ENCODE measurements at places on chromosomes 4 and X. TPM values are rescaled to one million over a fixed set of nuclear protein-coding genes. Genes with fewer than 3 reads are reported as not detected.

The FBXL5 gene
- 62.6 TPM for total RNA-seq

The ARAF gene
- total RNA-seq, result 10.8 TPM

DNA sequence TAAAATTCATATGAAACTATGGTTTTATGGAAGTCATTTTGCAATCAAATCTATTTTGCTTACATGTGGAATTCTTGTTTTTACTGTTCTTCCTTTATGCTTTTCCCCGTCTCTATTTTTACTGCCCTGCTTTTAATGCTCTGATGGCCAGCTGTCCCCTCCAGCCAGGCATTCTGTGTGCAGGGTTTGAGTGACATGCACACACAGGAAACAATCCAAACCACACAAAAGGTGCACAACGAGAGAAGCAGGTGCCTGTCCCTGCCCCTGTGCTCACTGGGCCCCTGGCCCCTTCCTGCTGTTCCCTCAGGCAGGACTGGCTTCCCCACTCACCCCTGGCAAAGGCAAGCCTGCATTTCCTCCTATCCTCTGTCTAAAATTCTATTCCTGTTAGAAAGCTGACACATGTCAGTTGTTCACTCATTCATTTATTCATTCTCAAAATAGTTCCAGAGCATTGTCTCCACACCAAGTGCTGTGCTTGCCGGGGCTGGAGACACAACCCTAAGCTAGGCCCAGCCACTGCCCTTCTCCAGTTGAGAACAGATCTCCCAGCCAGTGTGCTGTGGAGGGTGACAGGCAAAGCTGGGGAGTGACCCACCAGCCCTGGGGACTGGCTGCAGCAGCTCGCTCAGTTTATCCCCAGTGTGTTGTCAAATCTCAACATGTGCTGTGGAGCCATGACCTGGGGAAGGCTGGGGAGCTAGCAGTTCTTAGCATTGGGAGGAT, 346.3 kb downstream of the FBXW7 start:
- H3K27ac ChIP-seq, result no peak overlapping the region
- H3K27me3 ChIP-seq, result peaks cover 4% of the 10 kb centered on the region
- H3K36me3 ChIP-seq, result no peaks in the 10 kb centered on the region
- no peak overlapping the region for H3K4me3 ChIP-seq
- no peaks in the 10 kb centered on the region for H3K4me1 ChIP-seq
- no peak for DNase-seq

The TMEM31 gene
- total RNA-seq, result not detected

- no peak overlapping the region for H3K4me3 ChIP-seq
- no peak for DNase-seq
- no peaks in the 10 kb centered on the region for H3K27me3 ChIP-seq
These were observed 10.0 kb downstream of the TXLNG start for GRCh38 chrX:16796298-16796697.

The RHOH gene
- not detected for total RNA-seq

- H3K27me3 ChIP-seq, result no peaks in the 10 kb centered on the region
- peak overlapping the region; percentile 73 for H3K4me3 ChIP-seq
- no peaks in the 10 kb centered on the region for H3K4me1 ChIP-seq
- H3K36me3 ChIP-seq, result peaks cover 3% of the 10 kb centered on the region
These were observed 307 bp downstream of the ATG4A start for GRCh38 chrX:108091878-108092291.

DNA sequence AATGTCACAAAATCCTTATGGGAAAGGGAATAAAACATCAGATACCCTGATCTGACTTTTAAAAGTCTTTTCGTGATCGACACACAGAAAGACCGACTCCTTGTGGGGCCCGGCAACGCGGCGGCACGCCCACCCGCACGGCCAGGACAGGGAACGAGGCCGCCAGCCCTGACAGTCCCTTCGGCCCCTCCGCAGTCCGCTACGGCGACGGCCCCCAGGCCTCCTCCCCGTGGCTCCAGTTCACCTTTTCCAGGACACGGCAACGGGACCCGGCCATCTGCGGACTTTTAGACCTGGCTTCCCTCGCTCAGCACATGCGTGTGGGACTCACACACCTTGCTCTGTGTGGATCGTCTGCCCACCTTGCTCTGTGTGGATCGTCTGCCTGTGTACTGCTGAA, 33.6 kb upstream of the GTPBP6 start:
- H3K27me3 ChIP-seq, result no peaks in the 10 kb centered on the region
- H3K4me3 ChIP-seq, result no peak overlapping the region
- no peaks in the 10 kb centered on the region for H3K4me1 ChIP-seq
- H3K27ac ChIP-seq, result no peak overlapping the region
- no peak for DNase-seq

DNA sequence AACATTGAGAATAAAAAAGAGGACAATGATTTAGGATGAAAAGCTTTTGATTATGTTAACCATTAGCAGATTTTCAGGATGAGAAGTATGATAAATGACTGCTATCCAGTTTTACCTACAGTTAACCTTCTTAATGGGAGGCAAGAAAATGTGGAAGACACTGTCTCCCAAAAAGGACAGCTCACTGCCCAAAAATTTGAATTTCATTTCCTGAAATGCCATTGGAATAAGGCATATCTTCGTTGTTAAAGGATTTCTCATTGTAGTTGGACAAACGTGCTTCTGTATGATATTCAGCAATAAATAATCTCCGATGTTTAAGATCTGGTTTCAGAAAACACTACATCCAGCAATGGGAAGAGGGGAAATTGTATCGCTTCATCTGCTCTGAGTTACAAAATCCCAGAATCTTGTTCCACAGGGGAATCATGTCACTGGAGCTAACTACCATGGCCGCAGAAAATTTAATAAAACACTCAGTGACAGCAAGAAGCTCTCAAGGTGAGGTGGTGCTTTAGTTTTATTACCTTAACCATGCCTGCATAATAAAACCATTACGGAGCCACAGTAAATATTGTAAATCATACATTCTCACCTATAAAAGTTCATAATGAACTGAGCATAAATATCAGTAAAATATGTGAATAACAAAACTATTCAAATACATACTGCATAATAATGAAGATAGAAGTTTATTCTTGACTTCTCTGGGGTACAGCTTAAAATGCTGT, 552.3 kb downstream of the PCDH7 start:
- no peak overlapping the region for H3K27ac ChIP-seq
- H3K4me3 ChIP-seq, result no peak overlapping the region
- no peaks in the 10 kb centered on the region for H3K4me1 ChIP-seq
- no peaks in the 10 kb centered on the region for H3K27me3 ChIP-seq

DNA sequence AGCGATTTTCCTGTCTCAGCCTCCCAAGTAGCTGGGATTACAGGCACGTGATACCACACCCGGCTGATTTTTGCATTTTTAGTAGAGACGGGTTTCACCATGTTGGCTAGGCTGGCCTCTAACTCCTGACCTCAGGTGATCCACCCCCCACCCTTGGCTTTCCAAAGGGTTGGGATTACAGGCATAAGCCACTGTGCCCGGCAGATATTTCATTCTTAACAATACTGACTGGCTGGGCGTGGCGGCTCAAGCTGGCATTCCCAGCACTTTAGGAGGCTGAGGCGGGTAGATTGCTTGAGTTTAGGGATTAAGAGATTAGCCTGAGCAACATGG, 1.3 kb downstream of the PQBP1 start:
- H3K4me1 ChIP-seq, result 0 out of 2 replicates have a peak, but pooled peaks cover 2% of the 10 kb centered on the region
- DNase-seq, result no peak
- H3K4me3 ChIP-seq, result no peak overlapping the region
- no peak overlapping the region for H3K27ac ChIP-seq
- H3K27me3 ChIP-seq, result no peaks in the 10 kb centered on the region
- H3K36me3 ChIP-seq, result peaks cover 11% of the 10 kb centered on the region

DNA sequence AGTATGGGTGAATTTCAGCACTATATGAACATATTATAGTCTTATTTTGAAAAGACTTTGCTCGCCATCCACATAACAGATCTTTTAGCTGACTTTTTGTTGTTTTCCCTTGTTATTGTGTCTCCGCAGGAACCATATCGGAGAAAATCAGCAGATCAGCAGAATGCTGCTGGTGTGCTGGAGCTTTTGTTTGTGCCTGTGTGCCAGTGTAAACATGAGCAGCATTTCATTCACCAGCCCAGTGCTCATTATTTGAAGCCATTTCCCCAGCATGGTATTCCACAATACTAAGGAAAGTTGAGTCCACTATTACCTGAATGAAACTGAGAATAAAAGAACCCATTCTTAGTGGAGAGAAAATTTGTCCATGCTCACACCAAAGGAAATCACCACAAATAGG, 261.8 kb upstream of the ARX start:
- no peak overlapping the region for H3K27ac ChIP-seq
- no peaks in the 10 kb centered on the region for H3K4me1 ChIP-seq
- H3K36me3 ChIP-seq, result no peaks in the 10 kb centered on the region
- DNase-seq, result no peak
- H3K27me3 ChIP-seq, result no peaks in the 10 kb centered on the region

The ESX1 gene
- total RNA-seq, result not detected

The INTS12 gene
- 30.8 TPM for total RNA-seq

DNA sequence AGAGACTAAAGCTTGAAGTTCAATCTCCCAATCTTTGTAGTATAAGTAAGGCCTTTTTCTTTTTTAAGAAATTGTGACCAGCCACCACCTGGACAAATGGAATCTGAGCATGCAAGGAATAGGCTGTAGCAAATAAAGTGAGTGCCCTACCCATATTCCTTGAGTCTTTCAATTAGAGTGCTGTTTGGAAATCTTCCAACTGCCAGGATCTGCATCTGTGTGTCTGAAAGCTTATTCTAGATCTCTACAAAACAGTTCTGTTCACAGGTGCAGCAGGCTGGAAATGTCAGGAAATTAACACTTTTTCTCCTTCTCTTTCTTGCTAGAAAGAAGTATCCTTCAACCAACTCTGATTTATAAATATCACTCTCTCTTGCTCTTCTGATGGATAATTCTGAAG, 76.7 kb upstream of the NDST3 start:
- H3K27me3 ChIP-seq, result no peaks in the 10 kb centered on the region
- no peak overlapping the region for H3K27ac ChIP-seq
- no peaks in the 10 kb centered on the region for H3K4me1 ChIP-seq
- no peak overlapping the region for H3K4me3 ChIP-seq
- no peaks in the 10 kb centered on the region for H3K36me3 ChIP-seq
- no peak for DNase-seq

DNA sequence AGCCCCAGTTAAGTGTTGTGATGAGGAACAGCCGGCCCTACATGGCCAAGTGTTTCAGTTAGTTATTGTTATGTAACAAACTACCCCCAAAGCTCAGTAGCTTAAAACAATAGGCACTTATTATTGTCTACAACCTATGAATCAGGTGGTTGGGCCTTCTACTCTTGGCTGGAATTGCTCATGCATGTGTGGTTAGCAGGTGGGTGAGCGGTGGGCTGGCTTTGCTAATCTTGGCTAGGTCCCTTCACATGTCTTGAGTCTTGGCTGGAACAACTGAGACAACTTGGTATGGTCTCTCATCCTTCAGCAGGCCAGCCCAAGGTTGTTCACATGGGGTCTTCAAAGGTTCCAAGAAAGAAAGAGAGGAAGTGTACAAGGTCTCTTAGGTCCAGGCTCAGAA, 54.5 kb upstream of the CHRNA9 start:
- no peak overlapping the region for H3K27ac ChIP-seq
- no peak overlapping the region for H3K4me3 ChIP-seq
- no peaks in the 10 kb centered on the region for H3K4me1 ChIP-seq
- no peaks in the 10 kb centered on the region for H3K36me3 ChIP-seq

GRCh38 chr4:76311896-76312331, 5.4 kb downstream of the STBD1 start:
- H3K36me3 ChIP-seq, result peaks cover 8% of the 10 kb centered on the region
- no peak overlapping the region for H3K27ac ChIP-seq
- no peak overlapping the region for H3K4me3 ChIP-seq

GRCh38 chr4:140255467-140255866, 101.5 kb upstream of the MAML3 start:
- no peaks in the 10 kb centered on the region for H3K36me3 ChIP-seq
- DNase-seq, result peak; percentile 67
- H3K4me1 ChIP-seq, result peaks cover 26% of the 10 kb centered on the region
- peak overlapping the region; percentile 67 for H3K27ac ChIP-seq

DNA sequence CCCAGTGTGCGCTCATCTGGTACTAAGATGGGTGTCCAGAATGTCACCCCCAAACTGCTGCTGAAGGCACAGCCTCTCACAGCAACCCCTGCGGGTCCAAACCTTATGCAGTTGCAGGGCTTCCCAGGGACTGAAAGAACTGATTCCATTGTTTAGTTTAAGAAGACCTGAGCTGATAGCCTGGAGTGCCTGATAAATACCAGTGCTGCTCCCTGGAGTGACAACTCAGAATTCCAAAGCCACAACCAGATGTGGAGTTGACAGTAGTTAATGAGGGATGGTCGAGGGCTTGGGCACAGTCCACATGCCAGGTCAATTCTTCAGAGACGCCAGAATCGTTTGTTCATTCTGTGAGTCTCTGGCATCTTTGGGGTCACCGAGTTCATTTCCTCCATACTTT, 71.2 kb downstream of the LNX1 start:
- H3K27ac ChIP-seq, result no peak overlapping the region
- no peaks in the 10 kb centered on the region for H3K36me3 ChIP-seq
- H3K4me1 ChIP-seq, result peaks cover 2% of the 10 kb centered on the region
- DNase-seq, result no peak

The HPGDS gene
- total RNA-seq, result not detected

- peak; percentile 42 for DNase-seq
- no peak overlapping the region for H3K27ac ChIP-seq
- no peaks in the 10 kb centered on the region for H3K27me3 ChIP-seq
These were observed 72.6 kb downstream of the SMARCA5 start for GRCh38 chr4:143586080-143586479.

GRCh38 chr4:169439244-169439643, 168.5 kb upstream of the SH3RF1 start:
- peak; percentile 47 for DNase-seq
- H3K27ac ChIP-seq, result no peak overlapping the region
- H3K4me3 ChIP-seq, result no peak overlapping the region
- no peaks in the 10 kb centered on the region for H3K4me1 ChIP-seq

The CENPI gene
- 24.2 TPM for total RNA-seq

DNA sequence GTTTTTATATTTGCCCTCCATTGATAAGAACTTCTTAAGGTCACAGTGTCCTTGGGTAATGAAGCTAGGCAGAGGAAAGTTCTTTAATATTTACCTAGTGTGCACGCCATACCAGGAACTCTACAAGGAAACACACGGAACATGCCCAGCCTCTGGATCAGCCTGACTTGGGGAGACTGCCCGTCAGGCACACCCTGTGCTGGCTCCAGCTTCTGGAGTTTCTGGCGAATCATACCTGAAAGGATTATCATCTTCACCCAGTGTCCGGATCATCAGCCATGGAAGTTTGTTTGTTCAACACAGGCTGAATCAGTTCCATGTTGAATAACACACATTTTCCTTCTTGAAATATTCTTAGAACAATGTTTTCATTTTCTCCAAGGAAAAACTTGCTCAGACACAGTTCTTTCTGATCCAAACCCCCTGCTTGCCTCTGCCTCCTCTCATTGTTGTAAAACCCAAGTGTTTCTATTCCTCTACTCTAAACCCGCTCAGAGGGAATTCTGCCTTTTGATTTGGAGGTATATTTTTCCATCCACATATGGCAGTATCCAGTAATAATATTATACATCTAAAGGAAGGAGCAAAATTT, 176.7 kb downstream of the SHROOM3 start:
- peak; percentile 68 for DNase-seq
- H3K27me3 ChIP-seq, result no peaks in the 10 kb centered on the region
- peaks cover 22% of the 10 kb centered on the region for H3K4me1 ChIP-seq
- H3K36me3 ChIP-seq, result no peaks in the 10 kb centered on the region
- H3K4me3 ChIP-seq, result peak overlapping the region; percentile 5
- H3K27ac ChIP-seq, result peak overlapping the region; percentile 77
